ENCODE measurements at places on chromosomes 4 and X.

GRCh38 chr4:3532751-3533422 is 665 bp upstream of the LRPAP1 start:
- peak; percentile 96 for DNase-seq

- peak; percentile 1 for DNase-seq
Measured at GRCh38 chrX:9644335-9644734, 121.3 kb downstream of the GPR143 start.

DNA sequence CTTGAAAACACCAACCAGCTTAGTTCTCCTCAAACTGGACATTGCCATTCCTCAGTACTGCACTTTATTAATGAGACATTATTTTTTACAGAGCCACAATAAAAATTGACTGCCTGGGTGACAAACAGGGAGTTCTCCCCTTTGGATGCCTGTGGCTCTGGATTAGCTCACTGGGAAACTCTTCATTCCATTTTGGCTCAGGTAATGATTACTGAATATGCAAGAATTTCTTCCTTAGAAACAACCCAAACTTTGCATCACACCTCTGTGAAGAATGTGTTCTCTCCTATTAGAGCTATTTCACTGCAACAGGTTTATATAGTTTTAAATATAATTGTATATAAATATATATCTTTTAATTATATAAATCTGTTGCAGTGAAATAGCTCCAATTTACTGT is 2065.8 kb downstream of the ARAP2 start:
- no peak for DNase-seq

GRCh38 chr4:165761963-165762362 is 111.1 kb upstream of the TLL1 start:
- DNase-seq: no peak

DNA sequence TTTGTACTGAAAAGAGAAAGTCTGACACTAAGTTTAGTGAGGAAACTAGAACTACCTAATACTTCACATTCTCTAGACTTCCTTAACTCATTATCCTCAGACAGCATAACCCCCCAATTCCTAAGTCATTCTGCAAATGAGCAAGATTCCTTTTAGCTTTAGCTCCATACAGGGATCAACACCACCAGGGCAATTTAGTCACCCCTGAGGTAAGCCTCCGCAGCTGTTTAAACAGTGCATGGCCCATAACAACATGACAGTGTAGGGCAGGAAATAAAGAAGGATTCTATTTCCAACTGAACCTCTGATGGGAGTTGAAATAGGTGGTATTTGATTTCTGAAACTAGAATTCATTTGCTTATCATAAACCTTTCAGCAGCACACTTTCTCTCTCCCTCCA is 112.8 kb upstream of the DKK2 start:
- DNase-seq: peak; percentile 83

GRCh38 chr4:169241464-169241863 is 29.3 kb downstream of the SH3RF1 start:
- no peak for DNase-seq

GRCh38 chr4:174260099-174260498 is 23.4 kb downstream of the FBXO8 start:
- DNase-seq: peak; percentile 7
